Mononuclear cell (primary cell): ENCODE measurements at places on chromosomes 2 and 18. TPM values are rescaled to one million over a fixed set of nuclear protein-coding genes. Genes with fewer than 3 reads are reported as not detected.

Gene PROM2
- total RNA-seq = 0.31 TPM

Gene PIK3C3
- total RNA-seq = 72.3 TPM

Gene LRRFIP1
- 128 TPM for total RNA-seq

Gene MC2R
- under 0.01 TPM for total RNA-seq

Gene KIF5C
- total RNA-seq = 4.4 TPM
